ENCODE measurements at places on chromosomes 1 and 21. TPM values are rescaled to one million over a fixed set of nuclear protein-coding genes. Genes with fewer than 3 reads are reported as not detected.

GRCh38 chr1:14108356-14109275 is 408.6 kb downstream of the PRDM2 start:
- peak; percentile 24 for DNase-seq

GRCh38 chr21:44723177-44724131 is 12.1 kb upstream of the TSPEAR start:
- no peak for DNase-seq

DNA sequence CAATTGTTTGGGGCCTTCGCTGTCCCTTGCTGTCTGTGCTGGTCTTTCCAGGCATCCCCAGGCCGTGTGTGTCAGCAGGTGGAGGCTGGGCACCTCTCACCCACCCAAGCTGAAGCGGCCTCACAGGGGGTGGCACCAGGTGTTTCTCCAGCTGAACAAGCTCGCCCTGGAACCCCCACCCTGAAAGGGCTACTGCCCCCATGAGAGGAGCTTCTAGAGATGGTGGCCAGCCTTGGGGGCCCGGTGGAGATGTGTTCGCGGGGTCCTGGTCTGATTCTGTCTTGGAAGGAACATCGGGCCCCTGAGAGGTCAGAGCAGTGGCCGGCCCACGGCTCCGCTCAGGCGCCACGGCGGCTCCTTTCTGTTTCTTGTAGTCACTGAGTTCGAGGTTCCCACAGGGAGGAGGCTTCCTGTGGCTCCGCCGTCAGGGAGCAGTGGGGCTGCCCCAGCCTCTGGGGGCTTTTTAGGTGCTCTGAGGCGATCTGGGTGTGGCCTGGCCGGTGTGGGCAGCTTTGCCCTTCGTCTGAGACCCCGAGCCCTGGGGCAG is 46.9 kb downstream of the SKI start:
- no peak for DNase-seq

GRCh38 chr1:119000371-119001180 is 12.4 kb upstream of the TBX15 start:
- DNase-seq: no peak

GRCh38 chr1:62429581-62429980 is 7.3 kb upstream of the USP1 start:
- DNase-seq: no peak

- DNase-seq: peak; percentile 44
Measured at GRCh38 chr1:77533660-77534305, 148.7 kb downstream of the ZZZ3 start.

NMNAT2 gene
- total RNA-seq: 0.27 TPM

HMCN1 gene
- 9.9 TPM for total RNA-seq
